ENCODE measurements at places on chromosomes 11 and 22.

DNA sequence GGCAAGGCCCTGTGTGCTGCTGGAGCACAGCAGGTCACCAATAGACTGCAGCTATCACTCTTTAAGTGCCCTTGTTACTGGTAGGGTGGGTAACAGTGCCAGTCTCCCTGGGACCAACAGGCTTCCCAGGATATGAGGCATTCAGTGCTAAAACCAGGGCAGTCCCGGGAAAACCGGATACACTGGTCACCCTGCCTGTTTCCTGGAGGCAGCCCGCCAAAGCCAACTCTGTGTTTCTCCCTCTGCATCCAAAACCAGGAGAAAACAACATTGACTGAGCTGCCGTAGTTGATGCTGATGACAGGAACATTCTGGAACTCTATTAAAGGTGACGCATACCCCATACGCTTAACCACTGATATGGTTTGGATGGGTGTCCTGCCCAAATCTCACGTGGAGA, 149.1 kb downstream of the SHANK2 start:
- no peak for DNase-seq

GRCh38 chr11:111944139-111944538, 7.0 kb downstream of the DIXDC1 start:
- DNase-seq: no peak

- DNase-seq: no peak
These were observed 165.8 kb upstream of the SYT13 start for GRCh38 chr11:45451766-45452440.

- no peak for DNase-seq
These were observed 148.3 kb downstream of the CEP164 start for GRCh38 chr11:117475716-117476530.

- no peak for DNase-seq
These were observed 35.6 kb upstream of the ACER3 start for GRCh38 chr11:76824980-76825725.

DNA sequence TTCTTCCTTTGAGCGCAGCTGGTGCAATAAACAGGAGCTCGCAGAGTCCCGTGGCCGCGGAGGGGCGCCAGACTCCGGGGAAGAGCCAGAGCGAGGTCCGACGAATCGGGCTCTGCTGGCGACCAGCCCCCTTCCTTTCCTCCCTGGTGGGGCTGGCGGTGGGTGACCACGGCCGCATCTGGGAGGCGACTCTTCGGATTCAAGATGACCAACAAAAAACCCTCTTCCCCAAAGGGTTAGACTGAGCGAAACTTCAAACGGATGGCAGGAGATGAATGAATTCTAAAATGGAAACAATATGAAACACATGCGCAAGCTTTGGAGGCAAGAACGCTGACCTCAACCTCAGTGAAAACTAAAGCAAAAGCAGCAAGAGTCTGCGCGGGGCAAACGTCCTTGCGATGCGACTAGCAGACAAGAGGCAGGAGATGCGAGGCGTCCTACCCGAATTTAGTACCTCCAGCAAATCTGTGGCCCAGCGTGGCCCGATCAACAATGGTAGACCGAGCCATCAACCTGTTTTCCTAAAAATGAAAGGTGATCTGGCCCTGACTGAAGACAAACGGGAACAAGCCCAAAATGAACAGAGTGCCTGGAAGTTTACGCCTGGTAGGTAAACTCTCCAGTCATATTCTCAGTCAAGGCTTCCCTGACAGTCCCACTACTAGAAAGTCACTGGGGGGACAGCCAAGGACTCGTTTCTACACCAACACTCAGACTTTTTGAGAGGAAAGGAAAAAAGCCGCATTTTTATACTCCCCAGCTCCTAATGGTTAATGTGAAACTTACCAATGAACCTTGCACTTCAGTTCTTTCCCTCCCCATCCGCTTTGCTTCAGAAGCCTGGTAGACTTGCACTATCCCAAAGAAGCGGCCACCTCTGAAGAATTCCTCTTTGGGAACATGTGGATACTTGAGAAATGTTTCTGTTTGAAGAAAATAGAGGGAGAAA, 11.6 kb downstream of the MMP3 start:
- DNase-seq: no peak

- DNase-seq: no peak
These were observed 4.6 kb downstream of the C11orf54 start for GRCh38 chr11:93746101-93746500.

DNA sequence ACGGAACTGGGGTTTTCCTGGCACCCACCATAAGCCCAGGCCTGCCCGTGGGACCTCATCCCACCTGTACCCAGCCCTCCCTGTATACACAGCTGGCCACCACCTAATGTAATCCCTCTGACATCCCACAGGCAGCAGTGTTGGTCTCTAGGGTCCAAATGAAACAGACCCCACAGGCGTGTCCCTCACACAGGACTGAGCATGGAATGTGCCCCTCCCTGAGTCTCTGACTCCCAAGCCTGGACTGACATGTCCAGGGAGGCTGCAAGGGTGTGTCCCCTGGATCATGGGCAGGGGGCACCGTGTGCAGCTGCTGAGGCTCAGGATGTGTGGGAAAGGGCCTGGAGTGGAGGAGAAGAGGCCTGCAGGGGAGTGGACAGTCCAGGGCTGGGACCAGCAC, 50.6 kb upstream of the PPARA start:
- DNase-seq: no peak

DNA sequence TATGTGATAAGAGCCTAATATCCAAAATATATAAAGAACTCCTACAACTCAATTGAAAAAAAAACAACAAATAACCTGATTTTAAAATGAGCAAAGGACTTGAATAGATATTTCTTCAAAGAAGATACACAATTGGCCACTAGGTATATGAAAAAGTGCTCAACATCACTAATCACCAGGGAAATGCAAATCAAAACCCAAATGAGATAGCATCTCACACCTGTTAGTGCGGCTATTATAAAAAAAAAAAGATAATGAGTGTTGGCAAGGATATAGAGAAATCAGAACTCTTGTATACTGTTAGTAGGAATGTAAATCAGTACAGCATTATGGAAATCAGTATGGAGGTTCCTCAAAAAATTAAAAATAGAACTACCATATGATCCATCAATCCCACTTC, 5.9 kb upstream of the SIK2 start:
- DNase-seq: no peak

GRCh38 chr11:7892059-7892699, 38.9 kb downstream of the OR10A6 start:
- no peak for DNase-seq

GRCh38 chr11:59336931-59337330, 21.8 kb upstream of the OR5AN1 start:
- no peak for DNase-seq

- no peak for DNase-seq
These were observed 204.9 kb downstream of the CSNK2A3 start for GRCh38 chr11:11148104-11148509.

GRCh38 chr11:6818967-6819366, 19.5 kb upstream of the OR6A2 start:
- no peak for DNase-seq

GRCh38 chr22:17869285-17870096, 95.2 kb upstream of the BID start:
- no peak for DNase-seq

GRCh38 chr22:32112380-32112779, 46.7 kb downstream of the C22orf42 start:
- DNase-seq: no peak

GRCh38 chr11:86186386-86186785, 58.2 kb upstream of the EED start:
- DNase-seq: no peak

- DNase-seq: no peak
These were observed 20.1 kb downstream of the DGCR6L start for GRCh38 chr22:20299746-20300136.

DNA sequence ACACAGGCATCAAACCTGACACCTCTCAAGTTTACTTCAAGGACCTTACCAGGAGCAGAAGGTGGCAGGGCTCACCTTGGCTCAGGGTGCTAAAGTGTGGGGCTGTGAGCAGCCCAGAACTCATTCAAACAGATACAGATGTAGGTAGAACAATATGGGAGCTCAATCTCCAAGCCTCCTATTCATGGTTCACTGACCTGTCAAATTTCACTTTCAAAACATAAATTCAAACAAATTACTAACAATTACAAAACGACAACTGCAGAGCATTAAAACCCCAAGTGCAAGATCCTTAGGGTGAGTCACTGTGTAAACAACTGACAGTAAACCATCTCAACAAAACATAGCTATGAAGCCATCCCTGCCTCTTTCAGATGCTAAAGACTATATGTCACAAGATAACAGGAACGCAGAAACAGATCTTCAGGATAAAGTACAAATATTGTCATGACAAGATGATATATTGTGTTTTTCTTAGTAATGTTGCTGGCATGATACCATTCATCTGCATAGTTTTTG, 303.5 kb upstream of the ANO3 start:
- no peak for DNase-seq

- DNase-seq: no peak
These were observed 847.3 kb downstream of the JRKL start for GRCh38 chr11:97237151-97237550.

DNA sequence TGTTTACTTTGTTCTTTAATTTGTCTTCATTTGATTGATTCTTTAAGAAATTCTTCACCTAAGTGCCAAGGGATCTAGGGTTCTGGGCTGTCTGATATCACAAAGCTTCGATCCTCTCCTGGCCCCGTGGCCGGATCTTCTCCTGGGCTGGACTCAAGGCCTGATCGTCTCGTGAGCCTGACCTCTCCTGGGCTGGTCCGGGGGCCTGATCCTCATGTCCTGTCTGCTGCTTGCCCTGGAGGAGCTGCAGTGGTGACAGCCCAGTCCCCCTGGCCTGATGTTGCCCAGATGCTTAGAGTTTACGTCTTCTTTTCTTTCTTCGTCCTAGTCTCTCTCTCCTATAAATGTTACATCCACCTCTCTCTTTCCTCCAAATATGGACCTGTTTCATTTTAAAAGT, 3.3 kb downstream of the NADSYN1 start:
- no peak for DNase-seq

- peak; percentile 26 for DNase-seq
These were observed 2.7 kb downstream of the B4GALNT4 start for GRCh38 chr11:371716-372590.

- DNase-seq: no peak
These were observed 7.1 kb downstream of the ABCG4 start for GRCh38 chr11:119155733-119156492.

DNA sequence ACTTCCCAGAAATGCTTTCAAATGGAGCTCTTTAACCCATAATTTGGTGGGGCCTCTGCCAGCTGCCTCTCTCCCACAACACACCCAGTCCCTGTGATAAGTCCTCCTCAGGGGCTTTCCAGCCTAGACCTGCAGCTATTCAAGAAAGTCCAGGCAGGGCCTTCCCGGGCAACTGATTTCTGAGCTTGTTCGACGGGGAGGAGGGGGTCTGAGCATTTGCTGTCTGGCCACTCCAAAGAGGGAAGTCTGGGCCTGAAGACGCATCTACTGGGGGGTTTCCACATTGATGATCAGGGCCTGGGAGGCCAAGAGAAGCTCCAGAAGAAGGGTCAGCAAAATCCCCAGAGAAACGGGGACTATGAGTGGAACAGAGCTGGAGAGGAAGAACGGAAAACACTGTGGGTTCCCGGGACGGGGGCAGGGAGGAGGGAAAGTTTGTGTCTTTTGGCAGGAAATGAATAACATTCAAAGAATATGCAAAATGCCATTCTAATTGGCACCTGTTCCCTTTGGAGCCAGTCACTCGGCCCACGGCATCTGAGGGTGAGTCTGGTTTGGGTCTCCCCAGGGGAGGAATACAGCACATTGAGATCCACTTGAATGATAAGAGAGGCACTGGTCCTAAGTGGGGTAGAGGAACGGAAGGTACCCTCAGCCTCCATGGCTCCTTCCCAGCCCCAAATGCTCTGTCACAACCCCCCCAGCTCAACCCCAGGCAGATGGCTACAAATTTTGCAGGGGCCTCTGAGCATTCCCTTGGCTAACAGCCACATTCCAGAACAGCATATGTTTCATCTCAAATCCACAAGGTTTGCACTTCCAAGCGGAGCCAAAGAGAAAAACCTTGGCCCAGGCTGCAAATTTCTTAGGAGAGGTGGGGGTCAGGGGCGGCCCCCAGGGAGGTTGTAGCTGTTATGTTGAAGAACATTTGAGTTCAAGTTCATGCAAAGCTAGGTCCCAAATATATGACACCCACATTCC, 72.0 kb downstream of the RPUSD4 start:
- DNase-seq: peak; percentile 15

- DNase-seq: no peak
These were observed 49.5 kb downstream of the MCHR1 start for GRCh38 chr22:40728731-40729189.

DNA sequence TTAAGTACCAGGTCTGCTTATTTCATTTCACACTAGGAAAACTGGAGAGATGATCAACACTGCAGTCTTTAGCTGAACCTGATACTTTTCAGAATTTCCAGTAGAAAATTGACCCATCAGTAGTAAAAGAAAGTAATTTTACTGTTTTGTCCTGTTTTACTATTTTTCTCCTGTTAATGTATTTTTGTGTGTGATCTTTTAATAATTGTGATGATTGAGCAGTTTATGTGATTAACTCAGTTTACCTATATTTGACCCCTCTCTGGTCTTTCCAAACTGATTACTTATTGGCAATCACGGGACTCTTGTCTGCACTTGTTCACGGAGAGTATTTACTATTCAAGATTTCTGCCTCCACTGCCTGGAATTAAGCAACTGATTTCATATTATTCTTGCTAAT, 546 bp upstream of the CYP2R1 start:
- DNase-seq: no peak

DNA sequence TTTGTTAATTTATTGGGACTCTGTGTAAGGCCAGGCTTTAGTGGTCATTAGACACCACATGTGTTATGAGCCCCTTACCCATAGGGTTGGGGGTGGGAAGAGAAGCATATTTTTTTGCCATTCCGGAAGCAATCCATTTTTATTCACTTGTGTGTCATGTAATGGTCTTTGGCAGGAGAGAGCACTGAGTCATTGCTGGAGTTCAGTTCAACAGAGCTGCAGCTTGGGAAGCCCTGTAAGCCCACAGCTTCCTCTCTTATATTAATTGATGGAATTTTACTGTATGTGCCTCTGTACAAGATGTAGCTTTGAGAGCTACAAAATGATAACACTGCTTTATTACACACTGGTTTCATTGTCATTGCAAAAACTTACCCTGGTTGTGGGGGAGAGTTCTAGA, 177.3 kb upstream of the SORL1-AS1 start:
- DNase-seq: no peak

GRCh38 chr22:46657655-46657953, 37.4 kb downstream of the GRAMD4 start:
- no peak for DNase-seq
